ENCODE measurements at places on chromosomes 1 and 21.
A peak's percentile ranks its signal among the peaks of the same experiment; 100 is the strongest.

- DNase-seq: no peak
Measured at GRCh38 chr1:245319094-245319493, 164.3 kb downstream of the KIF26B start.

GRCh38 chr21:44332383-44332782, 6.8 kb downstream of the CFAP410 start:
- DNase-seq: peak; percentile 64

GRCh38 chr21:31599563-31599962, 59.9 kb upstream of the SOD1 start:
- DNase-seq: no peak

GRCh38 chr1:96596226-96596922, 125.2 kb upstream of the PTBP2 start:
- DNase-seq: no peak

GRCh38 chr1:155309423-155310021, 856 bp downstream of the FDPS start:
- no peak for DNase-seq

DNA sequence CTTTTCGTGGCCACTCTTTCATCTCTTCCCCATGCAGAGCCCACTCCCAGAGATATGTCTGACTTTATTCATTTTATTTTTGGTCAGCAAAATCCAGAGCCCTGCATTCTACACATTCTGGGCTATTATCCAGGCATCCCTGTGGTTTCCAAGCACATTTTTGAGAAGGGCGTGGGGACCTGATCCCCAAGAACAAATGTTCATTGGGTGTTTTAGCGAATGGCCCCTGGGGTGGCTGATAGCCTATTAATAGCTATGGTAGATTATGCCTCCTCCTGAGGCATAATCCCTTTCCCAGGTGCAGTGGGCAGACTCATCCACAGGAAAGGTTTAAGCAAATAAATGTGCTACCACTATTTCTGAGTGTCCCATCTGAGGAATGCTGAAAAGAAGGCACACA, 511.8 kb upstream of the USP24 start:
- DNase-seq: no peak

GRCh38 chr1:199002661-199003060, 363.8 kb downstream of the PTPRC start:
- no peak for DNase-seq

DNA sequence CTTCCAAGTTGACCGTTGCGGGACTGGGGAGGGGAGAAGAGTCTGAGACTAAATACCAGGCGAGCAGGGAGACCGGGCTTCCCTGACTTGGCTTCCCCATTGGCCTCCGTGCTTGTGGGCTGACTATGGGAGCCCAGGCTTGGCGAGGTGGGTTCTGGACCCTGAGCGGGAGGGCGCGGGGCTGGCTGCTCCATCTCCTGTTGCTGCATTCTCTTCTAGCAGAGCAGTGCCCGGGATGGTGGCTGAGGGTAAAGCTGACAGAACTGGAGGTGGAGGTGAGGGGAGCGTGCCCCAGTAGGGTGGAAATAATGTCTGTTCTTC, 689 bp downstream of the LGR6 start:
- no peak for DNase-seq

- DNase-seq: no peak
Measured at GRCh38 chr1:180841415-180841814, 71.3 kb upstream of the KIAA1614 start.

- DNase-seq: no peak
Measured at GRCh38 chr1:87084244-87084836, 169.9 kb downstream of the HS2ST1 start.

DNA sequence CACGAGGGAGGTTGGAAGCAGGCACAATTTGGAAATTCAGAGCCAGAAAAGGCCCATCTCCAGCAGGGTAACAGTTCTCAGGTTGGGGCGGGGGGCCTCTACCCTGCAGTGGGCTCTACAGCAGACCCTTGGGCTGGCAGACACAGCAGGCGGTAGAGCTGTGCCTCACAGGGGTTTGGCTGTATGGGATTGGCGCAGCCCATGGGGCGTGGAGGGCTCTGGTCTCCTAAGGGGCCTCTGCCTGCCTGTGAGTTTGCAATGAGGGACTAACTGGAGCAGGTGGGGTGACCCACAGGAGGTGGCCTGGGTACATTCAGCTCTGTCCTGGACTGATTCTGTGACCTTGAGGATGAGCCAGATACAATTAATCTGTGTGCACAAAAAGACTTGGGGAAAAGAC, 124.1 kb downstream of the CAMTA1 start:
- DNase-seq: no peak

DNA sequence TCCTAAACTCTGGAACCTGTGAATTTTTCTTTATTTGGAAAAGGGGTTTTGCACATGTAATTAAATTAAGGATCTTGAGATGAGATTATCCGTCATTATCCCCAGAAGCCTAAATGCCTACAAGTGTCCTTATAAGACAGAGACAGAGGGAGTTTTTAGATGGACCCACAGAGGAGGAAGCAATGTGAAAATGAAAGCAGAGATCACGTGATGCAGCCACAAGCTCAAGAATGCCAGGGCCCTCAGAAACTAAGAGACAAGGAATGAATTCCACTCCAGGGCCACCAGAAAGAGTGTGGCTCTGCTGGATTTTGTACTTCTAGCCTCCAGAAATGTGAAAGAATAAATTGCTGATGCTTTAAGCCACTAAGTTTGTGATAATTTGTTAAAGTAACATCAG, 183.6 kb upstream of the UBE2U start:
- DNase-seq: no peak

GRCh38 chr1:2975466-2976179, 45.6 kb upstream of the ACTRT2 start:
- DNase-seq: no peak

- DNase-seq: no peak
Measured at GRCh38 chr1:65630855-65631254, 161.8 kb upstream of the PDE4B start.

- DNase-seq: no peak
Measured at GRCh38 chr1:70945251-70945650, 102.4 kb downstream of the PTGER3 start.

DNA sequence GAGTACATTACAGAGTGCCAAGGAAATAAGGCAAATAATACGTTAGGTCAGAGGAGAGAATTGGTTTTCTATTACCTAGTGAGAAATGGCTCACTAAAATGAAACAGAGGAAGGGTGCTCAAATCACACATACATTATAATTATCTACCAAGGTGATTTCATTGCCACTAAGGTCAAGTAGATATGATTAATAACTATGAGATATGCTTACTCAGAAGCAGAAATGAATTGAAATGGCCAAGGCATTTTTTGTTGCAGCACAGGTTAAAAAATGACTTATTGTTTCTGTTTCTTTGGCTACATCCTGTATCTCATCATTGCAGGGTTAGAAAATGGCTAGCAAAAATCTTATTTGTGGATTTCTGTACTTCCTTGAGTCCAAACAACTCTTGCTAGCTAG, 154.5 kb upstream of the GORAB start:
- DNase-seq: no peak

DNA sequence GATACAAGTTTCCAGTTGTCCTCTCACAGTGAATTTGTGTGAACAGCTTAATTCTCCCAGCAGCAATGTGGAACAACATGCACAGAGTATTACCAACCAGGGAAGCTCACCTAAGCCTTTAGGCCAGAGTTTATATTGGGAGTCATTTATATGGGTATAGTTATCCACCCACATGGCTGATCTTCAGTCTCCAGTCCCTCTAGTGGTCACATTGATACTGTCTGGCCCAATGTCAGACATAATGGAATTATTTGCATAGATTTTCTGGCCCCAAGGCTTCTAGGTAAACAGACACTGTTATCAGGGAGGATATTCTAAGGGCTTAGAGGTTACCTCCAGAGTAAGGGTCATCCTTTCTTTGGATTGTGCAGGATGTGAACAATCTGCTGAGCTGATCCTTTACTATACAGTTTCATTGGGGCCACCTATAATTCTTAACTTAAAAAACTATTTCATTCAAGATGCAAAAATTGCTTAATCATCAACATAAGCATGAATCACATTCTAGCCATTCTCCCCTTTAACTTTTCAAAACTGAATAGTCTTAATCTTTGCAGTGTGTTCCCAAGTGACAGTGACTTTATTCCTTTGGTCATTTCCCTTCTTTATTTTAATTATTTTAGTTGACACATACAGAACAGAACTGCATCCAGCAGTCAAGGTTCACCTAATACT, 210.9 kb downstream of the LTN1 start:
- DNase-seq: no peak

DNA sequence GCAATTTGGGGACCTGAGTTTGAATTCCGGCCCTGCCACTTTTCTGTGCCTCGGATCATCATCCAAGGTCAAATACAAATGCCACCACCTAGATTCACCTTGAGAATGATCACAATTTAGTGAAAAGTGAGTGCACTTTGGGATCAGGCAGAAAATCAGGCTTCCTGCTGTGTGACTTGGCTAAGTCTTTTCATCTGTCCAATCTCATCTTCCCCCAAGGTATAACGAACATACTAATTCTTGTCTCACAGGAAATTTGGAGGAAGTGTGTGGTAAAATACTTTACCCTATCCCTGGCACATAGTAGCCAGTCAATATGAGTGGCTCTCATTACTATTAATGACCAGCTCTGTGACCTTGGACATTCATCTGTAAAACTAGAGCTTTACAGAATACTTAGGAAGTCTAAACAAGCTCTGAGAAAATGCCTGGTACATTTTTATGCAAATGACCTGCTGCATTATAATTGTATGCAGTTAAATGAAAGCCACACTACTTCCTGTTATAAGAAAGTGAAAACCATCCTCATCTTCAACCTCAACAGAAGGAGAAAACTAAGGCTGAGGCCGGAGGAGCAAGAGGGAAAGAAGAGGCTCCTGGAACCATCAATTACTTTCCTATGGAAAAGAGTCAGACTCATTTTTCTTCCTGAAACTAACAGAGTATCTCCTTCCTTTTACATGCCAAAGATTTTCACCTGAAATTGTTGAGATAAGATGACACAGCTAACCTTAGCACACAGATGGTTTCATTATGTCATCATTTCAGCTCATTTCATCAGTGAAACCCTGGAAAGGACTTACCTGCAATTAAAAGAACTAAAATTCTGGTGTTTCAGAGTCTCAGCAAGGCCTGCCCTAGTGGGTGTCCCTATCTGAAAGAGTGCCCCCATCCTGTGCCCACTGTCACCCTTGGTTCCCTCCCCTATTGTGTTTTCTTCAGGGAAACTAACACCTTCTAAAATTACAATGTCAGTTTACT, 32.6 kb upstream of the RGS8 start:
- no peak for DNase-seq

DNA sequence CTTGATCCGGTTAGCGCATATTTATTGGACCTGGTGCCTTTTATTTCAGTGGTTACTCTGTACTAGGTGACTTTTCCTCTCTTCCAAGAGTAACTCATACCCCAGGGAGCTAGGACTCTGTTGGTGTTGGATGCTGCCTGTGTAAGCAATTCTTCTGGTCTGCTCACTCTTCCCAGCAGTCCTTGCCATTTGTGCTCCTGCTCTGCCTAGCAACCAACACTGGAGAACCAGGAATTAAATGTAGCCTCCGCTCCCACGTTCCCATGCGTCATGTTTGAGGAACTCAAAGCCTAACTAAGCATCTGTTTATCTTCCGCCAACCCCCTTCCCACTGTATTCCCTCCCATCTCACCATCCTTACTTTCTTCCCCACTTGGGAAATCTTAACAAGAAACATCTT, 65.7 kb upstream of the RAVER2 start:
- no peak for DNase-seq

DNA sequence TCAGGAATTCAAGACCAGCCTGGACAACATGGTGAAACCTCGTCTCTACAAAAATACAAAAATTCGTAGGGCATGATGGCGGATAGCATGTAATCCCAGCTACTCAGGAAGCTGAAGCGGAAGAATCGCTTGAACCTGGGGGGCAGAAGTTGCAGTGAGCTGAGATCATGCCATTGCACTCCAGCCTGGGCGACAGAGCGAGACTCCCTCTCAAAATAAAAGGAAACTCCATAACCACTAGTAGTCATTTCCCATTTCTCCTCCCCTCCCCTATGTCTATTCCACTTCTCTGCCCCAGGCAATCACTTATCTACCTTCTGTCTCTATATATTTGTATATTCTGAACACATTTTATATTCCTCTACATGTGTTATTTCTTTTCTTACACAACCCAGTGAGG, 4.0 kb upstream of the CEP350 start:
- no peak for DNase-seq

DNA sequence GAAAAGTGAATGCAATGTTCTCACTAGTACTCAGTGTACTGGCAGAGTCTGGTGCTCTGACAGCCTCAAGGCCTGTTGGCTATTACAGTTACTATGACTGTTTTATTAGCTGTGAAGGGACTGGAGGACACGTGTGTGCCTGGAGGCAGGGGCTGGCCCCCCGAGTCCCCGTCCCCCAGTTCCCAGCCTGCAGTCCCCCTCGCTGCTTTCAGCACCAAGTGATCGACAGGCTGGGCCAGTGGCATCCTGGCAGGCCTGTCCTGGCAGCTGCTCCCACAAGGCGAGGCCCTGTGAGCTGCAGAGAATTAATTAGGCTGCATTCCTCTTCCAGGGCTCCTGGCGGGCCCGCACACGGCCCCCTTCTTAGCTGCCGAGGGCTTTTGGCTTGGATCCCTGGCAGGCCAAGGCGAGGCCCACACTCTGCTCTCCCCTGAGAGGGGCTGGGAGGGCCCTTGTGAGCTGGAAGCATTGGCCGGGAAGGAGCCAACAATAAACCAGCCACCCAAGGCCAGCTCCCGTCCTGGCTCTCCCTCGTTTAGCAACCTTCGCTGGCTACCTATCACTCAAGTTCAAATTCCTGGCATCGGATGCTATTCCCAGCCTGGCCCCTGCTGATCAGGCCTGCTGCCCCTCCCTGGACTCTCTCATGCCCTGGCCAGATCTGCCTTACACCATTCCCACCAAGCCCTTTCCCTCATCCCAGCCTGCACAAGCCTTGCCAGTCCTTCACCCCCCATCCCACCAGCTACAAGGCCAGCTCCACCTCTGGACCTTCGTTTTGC, 9.8 kb downstream of the EDN2 start:
- peak; percentile 44 for DNase-seq

DNA sequence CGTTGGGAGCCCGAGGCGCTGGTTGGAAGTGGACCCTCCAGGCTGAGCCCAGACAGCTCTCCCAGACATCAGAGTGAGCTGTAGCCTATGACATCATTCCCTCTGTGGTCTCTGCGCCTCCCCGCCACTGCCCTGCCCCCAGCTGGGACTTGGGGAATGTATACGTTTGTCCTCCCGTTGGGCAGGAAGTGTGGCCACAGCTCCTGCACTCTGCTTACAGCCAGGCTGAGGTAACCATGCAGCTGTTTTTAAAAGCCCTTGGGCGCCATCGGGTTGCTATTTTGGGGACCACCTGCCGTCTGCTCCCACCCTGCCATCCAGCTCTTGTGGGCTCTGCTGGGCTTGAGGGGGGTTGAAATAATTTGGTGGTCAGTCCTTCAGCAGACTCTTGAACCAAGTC, 7.8 kb downstream of the VASH2 start:
- no peak for DNase-seq

- no peak for DNase-seq
Measured at GRCh38 chr1:6632588-6633514, 8.2 kb downstream of the THAP3 start.

GRCh38 chr21:38377165-38378088, 120.6 kb downstream of the KCNJ15 start:
- DNase-seq: no peak

GRCh38 chr1:40392221-40392620, 18.7 kb downstream of the SMAP2 start:
- no peak for DNase-seq

Measured in C1 segment of cervical spinal cord (tissue), 14 donors.